Stimulated activated CD8-positive, alpha-beta memory T cell treated with anti-CD3 and anti-CD28 coated beads, Interleukin-4, amount 100 ng/mL, for 1 hour (primary cell): ENCODE measurements at places on chromosomes 12 and 14.

DNA sequence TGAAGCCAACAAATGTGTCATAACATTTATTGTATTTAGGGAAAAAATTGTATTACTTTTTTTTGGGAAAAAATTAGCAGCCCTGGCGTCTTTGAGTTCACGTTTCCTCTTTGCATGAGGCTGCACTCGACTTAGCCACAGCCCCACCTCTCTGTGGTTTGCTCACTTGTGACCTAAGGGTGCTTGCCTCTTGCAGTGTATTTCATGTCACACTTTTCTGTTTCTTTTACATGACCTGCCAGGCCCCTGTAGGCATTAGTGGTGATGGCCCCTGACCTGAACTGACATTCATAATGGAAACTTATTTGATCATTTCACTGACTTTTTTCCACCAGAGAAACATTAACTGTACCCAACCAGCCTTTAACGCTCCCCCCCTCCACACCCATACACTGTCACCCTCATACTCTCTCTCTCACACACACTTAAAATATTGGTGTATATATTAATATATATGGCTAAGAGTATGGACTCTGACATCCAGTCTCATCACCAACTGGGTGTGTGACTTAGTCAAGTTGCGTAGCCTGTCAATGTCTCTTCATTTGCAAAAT lies 122.9 kb downstream of the PRKCH start:
- DNase-seq, result peak; percentile 53

DNA sequence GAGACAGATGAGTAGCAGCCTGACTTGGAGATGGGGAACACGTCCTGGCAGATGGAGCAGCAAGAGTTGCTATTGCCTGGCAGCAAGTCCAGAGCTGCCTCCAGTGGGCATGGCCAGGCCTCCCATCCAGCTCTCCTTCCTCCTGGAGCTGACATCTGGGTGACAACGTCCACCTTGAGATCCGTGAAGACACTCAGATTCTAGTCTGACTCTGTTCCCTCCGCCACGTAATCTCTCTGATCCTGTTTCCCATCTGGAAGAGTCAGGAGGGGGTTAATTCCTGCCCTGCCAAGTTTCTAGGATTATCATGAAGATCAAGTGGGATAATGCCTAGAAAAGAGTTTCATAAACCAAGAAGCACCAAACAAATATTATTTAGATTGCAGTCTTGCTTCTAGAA lies 65.3 kb upstream of the FAM181A start:
- no peak for DNase-seq

DNA sequence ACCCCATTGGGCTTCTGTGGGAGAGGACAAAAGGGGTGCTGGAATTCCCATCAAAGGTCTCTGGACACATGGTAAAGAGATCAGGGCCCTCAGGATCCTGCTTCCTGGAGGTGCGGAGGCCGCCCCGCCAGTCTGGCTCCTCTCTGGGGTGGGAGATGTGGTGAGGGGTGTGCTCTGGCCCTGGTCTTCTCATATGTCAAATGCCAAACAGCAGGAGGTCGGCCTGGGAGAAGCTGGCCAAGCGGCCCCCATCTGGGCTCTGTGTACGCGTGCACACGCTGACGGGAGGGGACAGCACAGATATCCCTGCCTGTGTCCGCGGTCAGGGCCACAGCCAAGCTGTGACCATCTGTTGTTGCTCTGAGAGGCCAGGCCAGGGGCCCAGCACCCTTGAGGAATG lies 14.1 kb downstream of the FIGNL2 start:
- DNase-seq, result no peak

GRCh38 chr12:112992541-112993398 lies 14.5 kb downstream of the OAS2 start:
- no peak for DNase-seq

DNA sequence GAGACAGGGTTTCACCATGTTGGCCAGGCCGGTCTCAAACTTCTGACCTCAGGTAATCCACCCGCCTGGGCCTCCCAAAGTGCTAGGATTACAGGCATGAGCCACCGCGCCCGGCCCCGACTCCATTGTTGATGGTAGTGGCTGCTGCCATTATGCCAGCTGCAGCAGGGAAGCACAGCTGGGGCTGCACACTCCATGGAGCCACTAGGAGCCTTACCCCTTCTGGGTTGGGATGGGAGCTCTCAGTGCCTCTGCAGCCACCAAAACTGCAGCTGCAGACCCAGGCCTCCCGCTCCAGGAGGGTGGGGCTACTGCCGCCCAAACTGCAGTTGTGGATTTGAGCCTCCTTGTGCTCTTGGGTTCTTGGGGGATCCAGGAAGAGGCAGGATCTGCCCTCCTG lies 25.9 kb downstream of the TCHP start:
- DNase-seq, result no peak

- DNase-seq, result no peak
Measured at GRCh38 chr12:124851342-124851741, 12.3 kb downstream of the SCARB1 start.

- no peak for DNase-seq
Measured at GRCh38 chr12:6384499-6385436, 806 bp downstream of the LTBR start.

DNA sequence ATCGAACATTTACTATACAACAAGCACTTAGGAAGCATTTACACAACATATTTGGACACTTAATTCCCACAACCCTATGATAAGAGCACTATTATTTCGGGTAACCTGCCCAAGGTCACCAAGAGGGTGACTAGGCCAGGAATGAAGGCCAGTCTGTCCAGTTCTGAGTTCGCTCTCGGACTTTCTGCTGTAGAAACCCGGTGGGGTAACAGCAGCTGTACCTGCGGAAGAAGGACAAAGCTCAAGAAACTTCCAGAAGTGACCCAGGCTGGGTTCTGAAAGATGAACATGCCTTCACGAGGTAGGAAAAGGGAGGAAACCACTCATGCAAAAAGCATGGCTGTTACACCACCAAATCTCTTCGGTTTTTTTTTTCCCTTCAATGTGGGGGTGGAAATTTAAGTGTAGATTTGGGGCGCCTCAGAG lies 10.8 kb downstream of the PLA2G1B start:
- DNase-seq, result no peak

DNA sequence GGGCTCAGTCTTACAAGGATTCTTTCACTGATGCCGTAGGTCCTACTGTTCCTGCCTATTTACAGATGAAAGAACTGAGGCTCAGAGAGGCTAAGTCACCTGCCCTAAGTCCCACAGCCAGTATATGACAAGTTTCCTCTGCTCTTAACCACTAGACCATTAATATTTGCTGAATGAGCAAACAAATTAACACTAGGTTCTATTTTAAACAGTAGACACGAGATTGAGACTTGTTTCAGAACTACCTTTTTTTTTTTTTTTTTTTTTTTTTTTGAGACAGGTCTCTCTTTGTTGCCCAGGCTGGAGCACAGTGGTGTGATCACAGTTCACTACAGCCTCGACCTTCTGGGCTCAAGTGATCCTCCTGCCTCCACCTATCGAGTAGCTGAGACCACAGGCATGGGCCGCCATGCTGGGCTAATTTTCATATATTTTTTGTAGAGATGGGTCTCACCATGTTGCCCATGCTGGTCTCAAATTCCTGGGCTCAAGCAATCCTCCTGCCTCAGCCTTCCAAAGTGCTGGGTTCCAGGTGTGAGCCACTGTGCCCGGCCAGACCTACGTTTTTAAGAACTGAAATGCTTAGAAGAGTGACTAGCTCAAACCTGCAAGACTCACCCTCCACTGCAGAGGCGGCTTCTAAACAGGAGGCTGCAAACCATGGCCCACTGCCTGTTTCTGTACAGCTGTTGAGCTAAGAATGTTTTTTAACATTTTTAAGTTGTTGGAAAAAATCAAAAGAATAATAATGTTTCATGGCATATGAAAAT lies 12.9 kb downstream of the SYNE3 start:
- no peak for DNase-seq

DNA sequence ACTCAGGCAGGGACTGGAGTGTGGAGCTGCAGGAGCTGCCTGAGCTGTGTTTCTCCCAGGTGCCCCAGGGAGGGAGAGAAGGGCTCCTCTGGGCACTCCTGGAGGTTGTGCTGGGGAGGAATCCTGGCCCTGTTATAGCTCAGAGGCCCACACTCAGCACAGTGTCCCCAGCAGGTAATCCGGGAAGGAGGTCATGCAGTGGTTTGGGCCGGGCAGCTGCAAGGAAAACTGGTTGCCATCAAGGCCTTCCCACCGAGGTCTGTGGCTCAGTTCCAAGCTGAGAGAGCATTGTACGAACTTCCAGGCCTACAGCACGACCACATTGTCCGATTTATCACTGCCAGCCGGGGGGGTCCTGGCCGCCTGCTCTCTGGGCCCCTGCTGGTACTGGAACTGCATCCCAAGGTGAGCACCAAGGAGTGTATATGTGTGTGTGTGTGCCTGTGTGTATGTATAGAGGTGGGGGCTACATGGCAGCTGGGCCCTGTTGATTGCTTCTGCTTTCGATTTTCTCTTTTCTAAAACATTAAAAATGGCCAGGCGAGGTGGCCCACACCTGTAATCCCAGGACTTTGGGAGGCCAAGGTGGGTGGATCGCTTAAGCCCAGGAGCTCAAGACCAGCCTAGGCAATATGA lies 2.0 kb downstream of the AMHR2 start:
- no peak for DNase-seq

DNA sequence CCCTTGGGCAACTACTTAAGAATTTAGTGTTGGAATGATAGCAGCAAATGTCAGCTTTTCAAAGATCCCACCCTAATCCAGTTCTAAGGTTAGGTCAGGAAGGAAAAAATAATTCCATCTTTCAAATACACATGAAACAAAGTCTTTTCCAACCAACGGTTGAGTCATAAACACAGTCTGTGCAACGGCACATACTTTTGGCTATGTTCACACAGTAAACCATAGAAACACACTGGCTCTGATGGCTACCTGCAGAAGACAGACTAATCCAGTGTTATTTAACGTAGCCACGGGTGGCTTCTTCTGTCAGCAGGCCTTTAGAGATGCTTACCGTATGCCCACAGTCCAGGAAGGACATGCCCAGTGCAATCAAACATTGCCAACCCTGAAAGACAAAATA lies 35.7 kb downstream of the HIGD1C start:
- no peak for DNase-seq

DNA sequence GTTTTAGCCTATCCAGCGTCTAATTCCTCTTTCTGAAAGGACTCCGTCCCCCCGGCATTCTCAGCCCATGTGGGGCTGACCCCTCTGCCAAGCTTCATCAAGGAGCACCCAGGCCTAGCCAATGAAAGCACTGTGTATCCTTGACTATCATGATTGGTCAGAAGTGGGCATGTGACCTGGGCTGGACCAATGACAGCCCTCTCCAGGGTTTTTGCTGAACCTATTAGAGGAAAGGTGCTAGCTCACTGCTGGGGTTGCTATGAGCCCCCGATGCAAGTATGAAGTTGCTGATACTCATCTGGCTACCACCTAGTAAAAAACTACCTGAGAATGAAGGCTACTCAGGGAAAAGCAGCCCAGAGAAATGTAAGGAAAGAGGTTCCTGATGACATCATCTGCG lies 68.1 kb downstream of the LRRC74A start:
- DNase-seq, result no peak

- no peak for DNase-seq
Measured at GRCh38 chr14:61607570-61608244, 87.6 kb upstream of the HIF1A start.

- DNase-seq, result no peak
Measured at GRCh38 chr12:49037947-49038237, 19.3 kb upstream of the PRKAG1 start.

- no peak for DNase-seq
Measured at GRCh38 chr14:65864984-65865383, 452.5 kb downstream of the FUT8 start.

GRCh38 chr12:111143271-111143670 lies 222.9 kb upstream of the MYL2 start:
- DNase-seq, result no peak

- no peak for DNase-seq
Measured at GRCh38 chr14:100557658-100558057, 29.6 kb downstream of the BEGAIN start.

- DNase-seq, result no peak
Measured at GRCh38 chr12:110102255-110102654, 21.9 kb upstream of the IFT81 start.

DNA sequence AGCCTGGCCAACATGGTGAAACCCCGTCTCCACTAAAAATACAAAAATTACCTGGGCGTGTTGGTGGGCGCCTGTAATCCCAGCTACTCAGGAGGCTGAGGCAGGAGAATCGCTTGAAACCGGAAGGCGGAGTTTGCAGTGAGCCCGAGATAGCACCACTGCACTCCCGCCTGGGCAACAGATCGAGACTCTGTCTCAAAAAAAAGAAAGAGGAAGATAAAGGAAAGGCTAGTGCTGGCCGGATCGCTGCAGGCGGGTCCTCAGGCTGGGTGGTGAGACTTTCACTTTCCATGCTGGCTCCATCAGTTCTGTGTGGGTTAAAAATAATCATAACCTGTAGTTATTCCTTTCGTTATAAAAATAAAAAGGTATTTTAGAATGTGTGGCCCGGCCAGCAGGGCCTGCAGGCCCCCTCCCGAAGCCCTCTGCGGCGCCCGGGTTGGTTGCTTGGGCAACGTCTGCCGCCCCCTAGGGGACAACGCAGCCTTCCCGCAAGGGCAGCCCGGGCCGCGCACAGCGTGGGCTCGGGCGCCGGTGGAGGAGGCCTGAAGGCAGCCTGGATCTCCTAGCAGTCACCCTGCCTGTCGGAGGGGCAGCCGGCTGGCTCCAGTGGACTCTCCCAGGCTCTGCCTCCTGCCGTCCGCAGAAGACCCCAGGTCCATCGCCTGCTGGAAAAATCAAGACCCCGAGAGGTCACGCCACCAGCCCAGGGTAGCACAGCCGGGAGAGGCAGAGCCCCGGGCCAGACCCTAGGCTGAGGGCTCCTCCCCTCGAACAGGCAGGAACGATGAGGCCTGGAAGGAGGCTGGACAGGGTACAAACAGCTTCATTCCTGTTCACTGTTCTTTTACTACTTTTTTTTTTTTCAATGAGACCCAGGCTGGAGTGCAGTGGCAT lies 5.0 kb upstream of the SLC25A47 start:
- peak; percentile 27 for DNase-seq

- no peak for DNase-seq
Measured at GRCh38 chr12:1108276-1108675, 117.3 kb downstream of the ERC1 start.

GRCh38 chr12:101966496-101966895 lies 89.1 kb downstream of the DRAM1 start:
- no peak for DNase-seq

GRCh38 chr12:112163471-112163991 lies 38.2 kb downstream of the TRAFD1 start:
- DNase-seq, result no peak

GRCh38 chr12:54463034-54463433 lies 10.4 kb downstream of the GTSF1 start:
- DNase-seq, result no peak

GRCh38 chr12:92524489-92524888 lies 178.3 kb upstream of the PLEKHG7 start:
- no peak for DNase-seq

DNA sequence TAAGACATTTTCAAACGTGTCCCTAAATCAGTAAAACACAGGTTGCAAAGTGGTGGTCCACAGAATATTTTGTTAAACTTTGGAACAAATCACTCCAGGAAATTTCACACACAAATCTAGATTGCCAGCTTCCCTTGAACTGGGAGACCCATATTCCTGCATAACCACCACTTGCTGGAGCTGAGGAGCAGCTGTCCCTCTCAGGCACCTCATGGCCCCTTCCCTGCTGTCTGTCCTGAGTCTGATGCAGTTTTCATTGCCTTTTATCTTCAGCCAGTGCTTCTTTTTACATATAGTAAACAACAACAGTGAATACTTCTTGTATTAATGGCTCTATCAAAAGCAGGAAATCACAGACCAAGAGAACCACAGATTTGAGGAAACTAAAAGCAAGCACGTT lies 289.3 kb downstream of the MED13L start:
- no peak for DNase-seq
